ENCODE measurements at places on chromosomes 16 and 17. TPM values are rescaled to one million over a fixed set of nuclear protein-coding genes. Genes with fewer than 3 reads are reported as not detected.

The PMP22 gene
- polyA plus RNA-seq, result 62.0 TPM

The TP53TG3D gene
- polyA plus RNA-seq, result 0.13 TPM

The SDR42E2 gene
- 0.15 TPM for polyA plus RNA-seq

The KRT24 gene
- polyA plus RNA-seq, result not detected

The DLX4 gene
- not detected for polyA plus RNA-seq

The CSNK1D gene
- 54.4 TPM for polyA plus RNA-seq
